Stimulated activated CD4-positive, alpha-beta T cell treated with anti-CD3 and anti-CD28 coated beads, Interleukin-1b, Interleukin-23, amount 100 ng/mL, for 1 hour (primary cell): ENCODE measurements at places on chromosomes 11 and 22.

GRCh38 chr11:59854871-59855270 lies 9.6 kb upstream of the CBLIF start:
- no peak for DNase-seq

DNA sequence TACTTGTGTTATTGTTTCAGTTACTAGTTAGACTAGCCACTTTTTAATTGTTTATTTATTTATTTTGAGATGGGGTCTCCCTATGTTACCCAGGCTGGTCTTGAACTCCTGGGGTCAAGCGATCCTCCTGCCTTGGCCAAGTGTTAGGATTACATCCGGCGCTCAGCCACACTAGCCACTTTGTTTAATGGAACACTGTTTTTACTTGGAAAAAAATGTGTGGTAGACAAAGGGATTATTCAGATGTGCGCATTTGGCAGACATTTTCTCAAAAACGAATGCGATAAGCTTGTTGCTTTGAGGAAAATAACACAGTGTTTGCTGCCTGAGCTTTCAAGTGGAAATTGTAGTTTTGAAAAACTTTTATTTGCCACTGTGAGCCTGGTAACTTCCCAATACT lies 51.0 kb downstream of the CTNND1 start:
- DNase-seq = no peak

- DNase-seq = no peak
These were observed 2.0 kb upstream of the TESMIN start for GRCh38 chr11:68753300-68753699.

- no peak for DNase-seq
These were observed 796 bp downstream of the MYOD1 start for GRCh38 chr11:17719938-17720795.

DNA sequence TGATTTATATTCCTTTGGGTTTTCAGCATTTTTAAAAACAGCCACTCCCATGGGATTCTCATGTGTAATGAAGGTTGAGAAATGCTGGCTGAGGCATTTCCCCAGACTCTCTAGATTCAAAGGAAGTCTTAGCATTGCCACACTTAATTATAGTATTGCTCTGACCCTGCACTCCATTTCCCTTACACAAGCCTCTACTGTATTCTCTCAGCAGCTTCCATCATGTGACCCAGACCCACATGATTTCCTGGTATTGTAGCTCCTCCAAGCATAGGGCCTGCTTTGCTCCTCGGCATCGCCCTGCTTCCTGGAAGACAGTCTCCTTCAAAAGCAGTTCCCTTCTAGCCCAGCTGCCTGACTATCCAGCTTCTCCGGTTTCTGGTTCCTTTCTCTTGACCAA lies 261.5 kb downstream of the LARGE1 start:
- no peak for DNase-seq

GRCh38 chr11:126598344-126599216 lies 243.1 kb downstream of the ST3GAL4 start:
- no peak for DNase-seq

DNA sequence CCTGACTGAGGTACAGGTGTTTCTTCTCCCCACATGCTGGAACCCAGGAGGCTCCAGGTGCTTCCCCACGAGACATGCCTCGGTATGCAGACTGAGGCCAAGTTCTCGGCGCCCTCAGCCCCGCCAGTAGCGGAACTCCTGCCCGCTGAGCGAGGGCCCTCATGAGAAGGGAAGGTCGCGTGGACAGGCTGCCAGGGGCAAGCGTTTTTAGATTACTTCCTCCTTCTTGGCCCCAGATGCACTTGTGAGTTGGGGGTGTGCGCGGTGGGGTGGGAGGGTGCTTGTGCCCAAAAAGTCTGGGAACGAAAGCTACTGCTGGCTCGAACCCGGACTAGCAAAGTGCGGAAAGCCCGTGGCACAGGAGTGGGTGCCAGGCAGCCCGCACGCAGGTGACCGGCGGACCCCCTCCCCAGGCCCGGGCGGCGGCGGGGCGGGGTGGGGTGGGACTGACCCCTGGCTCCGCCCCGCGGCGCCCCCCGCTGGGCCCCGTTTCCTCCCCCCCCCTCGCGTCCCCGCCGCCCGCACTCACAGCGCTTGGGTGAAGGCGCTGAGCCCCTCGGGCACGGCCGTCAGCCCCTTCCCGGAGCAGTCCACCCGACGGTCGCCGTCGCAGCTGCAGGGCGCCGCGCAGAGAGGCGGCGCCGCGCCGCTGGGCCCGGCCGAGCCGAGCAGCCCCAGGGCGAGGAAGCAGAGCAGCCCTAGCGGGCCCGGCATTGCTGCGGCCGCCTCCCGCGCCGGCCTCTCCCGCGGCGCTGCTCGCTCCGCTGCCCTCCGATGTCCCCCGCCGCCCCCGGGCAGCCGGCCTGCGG lies 797 bp downstream of the LGR4 start:
- DNase-seq = no peak

- DNase-seq = no peak
These were observed 25.2 kb upstream of the GCAT start for GRCh38 chr22:37782340-37783168.

DNA sequence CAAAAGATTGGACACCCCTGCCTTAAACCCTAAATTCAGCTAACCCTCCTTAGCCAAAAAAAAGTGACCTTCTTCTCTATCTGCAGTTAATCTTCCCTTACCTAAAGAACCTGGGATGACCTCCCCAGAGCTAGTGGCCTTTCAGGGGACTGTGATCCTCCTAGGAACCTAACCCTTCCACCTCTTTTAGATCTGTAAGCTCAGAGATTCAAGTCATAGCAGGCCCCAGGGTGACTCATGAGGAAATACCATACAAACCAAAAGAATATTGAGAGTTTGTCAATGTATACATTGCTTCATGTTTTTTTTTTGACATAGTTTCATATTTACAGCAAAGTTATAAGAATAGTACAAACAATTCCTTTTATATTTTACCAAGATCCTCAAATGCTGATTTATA lies 38.3 kb upstream of the CXCR5 start:
- no peak for DNase-seq

DNA sequence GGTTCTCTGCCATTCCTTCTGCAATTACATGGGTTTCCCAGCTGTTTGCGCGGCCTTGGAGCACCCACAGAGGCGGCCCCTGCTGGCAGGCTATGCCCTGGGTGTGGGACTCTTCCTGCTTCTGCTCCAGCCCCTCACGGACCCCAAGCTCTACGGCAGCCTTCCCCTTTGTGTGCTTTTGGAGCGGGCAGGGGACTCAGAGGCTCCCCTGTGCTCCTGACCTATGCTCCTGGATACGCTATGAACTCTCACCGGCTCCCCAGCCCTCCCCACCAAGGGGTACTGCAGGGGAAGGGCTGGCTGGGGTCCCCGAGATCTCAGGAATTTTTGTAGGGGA lies 2.6 kb downstream of the RCE1 start:
- DNase-seq = no peak

GRCh38 chr11:6542727-6543126 lies 45.6 kb downstream of the DNHD1 start:
- DNase-seq = no peak
